ENCODE measurements at places on chromosomes 11 and 22.

GRCh38 chr22:34993548-34993947 lies 72.4 kb upstream of the ISX start:
- no peak for DNase-seq

DNA sequence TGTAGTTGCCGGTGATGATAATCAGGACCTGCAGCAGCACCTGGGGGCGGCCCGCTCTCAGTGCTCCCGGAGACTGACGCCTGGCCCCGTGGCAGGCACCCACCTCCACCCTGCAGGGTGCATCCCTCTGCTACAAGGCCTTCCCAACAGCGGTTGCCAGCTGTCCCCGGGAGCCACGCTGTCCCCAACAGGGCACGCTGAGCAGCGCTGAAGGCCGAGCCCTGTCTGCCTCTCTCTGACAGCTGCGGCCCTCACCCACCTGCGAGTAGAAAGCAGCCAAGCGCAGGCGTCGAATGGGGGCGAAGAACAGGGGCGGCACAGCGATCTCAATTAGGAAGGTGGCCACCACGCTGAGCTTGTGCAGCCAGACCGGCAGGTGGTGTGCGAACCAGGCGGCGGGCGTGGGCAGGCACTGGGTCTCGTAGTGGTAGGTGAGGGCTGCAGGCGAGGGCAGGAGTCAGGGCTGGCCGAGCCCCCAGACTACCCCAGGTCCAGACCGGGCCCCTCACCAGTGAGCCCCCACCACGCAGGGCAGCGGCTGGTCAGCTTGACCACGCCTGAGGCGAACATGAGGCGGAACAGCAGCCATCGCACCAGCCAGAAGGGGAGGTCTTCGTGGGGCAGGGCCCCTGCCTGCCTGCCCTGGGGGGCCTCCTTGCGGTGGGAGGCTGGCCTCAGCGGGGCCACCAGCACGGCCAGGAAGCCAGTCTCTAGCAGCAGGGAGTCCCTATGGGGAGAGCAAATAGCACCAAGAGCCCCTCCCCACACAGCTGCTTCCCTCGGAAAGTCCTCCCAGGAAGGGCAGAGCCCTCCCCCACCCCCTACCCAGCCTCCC lies 1.5 kb downstream of the LMF2 start:
- DNase-seq: no peak

DNA sequence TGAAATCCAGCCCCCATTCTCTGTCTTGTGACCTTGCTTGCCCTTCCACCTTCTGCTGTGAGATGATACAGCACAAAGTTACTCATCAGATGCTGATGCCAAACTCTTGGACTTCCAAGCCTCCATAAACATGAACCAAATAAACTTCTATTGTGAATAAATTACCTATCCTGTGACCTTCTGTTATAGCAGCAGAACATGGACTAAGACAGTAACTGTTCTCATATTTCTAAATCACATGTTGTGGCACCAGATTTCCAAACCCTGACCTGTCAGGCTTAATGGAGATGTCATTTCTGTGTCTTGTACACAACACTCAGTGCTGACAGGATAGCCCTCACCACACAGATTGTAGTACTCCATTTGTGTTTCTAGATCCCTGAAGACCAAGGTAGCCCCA lies 6.0 kb downstream of the SLC22A25 start:
- DNase-seq: no peak

- no peak for DNase-seq
Observed at GRCh38 chr11:128711136-128711535, 17.3 kb downstream of the FLI1 start.

DNA sequence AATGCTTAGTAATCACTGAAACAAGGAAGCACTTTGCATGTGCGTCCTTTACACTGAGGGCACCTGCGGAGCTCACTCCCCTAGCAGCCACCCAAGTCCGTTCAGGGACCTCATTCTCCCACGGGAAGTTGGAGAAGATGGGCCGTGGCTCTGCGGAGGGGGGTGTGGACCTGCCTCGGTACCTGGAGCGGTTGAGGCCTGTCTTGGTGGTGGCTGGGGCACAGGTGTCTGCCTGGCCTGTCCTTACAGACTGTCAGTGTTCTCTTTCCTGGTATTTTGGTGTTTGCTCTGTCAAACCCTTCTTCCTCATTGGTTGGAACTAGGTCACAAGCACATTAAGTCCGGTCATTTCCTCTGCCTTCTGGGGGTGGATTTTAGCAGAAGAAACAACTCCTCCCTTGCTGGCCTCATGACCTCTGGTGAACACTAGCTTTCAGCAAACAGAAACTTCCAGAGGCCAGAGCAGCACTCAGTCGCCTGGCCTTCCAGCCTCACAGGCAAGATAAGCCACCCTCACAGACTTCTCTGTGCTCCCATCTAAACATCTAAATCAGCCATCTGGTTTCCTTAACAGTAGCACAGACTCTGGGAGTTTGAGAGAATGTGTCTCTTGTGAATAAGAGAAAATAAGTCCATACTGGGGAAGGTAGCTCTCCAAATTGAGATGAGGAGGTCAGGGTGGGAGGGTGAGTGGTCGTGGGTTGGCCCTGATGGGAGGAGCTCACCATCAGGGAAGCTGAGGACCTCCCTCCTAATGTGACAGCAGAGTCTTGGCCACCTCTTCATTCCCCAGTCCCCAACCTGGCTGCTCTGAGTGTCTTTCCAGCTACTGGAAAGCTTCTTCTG lies 8.6 kb downstream of the SNAP29 start:
- no peak for DNase-seq

GRCh38 chr11:122141725-122142124 lies 25.7 kb upstream of the BLID start:
- no peak for DNase-seq

- DNase-seq: peak; percentile 55
Observed at GRCh38 chr22:38843201-38843656, 599 bp downstream of the NPTXR start.

DNA sequence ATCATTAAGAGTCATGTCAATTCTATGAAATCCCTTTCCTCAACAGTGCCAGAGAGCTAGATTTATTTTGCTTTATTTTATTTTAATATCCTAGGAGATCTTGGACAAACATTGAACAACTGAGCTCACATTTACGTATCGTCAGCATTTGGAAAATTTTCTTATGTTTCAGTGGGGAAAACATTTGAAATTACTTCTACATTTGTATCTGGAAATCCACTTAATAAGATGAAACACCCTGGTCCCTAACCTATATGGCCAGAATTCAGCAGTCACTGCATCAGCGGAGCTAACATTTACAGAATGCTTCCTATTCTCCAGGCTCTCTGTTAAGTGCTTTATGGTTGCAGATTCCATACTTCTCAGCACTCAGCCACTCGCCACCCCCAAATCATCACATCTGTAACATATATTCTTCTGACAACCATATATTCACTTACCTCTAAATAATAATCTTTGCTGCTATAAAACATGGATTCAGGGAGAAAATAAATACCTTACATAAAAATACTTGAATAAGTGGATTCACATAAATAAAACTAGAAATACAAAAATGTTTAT lies 773.9 kb downstream of the JRKL start:
- no peak for DNase-seq

DNA sequence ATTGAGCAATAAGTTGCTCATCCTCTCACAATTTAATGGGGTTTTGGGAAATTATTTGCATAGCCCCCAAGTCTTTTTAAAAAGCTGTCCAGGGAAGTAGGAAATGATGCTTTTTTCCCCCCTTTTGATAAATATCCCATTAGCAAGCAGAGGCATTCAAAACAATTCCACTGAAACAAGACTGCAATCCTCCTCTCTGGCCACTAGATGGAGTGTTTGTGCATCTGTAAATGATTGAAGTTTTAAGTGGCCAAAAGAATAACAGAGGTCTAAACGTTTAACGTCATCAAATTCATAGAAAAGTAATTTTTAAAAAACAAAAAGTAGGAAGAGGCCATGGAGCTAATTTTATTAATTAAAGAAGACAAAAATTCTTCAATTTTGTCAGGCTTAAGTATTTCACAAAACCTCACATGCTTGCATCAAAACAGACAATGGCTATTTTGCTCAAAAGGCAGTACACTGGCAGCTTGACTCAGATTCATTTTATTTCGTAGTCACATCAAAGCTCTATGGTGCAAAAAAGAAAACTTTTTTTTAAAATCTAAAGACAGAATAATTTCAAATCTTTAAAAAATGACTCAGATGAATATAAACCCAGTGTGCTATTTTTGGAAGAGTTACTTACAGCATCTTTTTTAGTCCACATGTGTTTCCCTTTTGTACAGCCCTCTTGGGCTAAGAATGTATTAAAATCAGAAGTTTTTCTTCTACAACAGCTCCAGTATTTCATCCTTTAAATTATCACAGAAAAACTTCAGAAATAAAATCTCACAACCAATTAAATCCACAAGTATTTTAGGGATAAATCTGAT lies 17.8 kb downstream of the CHORDC1 start:
- DNase-seq: peak; percentile 15

- no peak for DNase-seq
Observed at GRCh38 chr22:21661991-21662390, 3.8 kb upstream of the PPIL2 start.

- no peak for DNase-seq
Observed at GRCh38 chr11:69489031-69489745, 7.7 kb downstream of the LINC01488 start.

DNA sequence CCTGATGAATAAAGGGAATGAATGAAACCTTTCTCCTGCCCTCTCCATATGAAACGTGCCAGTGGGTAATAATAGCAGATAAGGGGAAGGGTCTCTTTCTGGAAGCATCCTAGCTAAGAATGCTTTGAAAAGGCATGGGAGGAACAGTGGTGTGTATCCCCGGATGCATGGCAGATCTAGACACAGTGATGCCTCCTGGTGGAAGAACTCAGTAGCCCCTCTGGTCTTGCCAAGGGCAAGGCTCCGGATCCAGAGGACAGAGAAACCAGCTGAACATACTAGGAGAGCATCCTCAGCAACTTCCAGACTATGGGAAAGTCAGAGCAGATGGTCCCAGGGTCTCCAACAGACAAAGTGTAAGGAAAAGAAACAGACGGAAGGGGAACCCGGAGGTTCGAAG lies 6.4 kb downstream of the BAIAP2L2 start:
- DNase-seq: no peak

- DNase-seq: no peak
Observed at GRCh38 chr11:76062733-76063132, 143.6 kb downstream of the WNT11 start.

DNA sequence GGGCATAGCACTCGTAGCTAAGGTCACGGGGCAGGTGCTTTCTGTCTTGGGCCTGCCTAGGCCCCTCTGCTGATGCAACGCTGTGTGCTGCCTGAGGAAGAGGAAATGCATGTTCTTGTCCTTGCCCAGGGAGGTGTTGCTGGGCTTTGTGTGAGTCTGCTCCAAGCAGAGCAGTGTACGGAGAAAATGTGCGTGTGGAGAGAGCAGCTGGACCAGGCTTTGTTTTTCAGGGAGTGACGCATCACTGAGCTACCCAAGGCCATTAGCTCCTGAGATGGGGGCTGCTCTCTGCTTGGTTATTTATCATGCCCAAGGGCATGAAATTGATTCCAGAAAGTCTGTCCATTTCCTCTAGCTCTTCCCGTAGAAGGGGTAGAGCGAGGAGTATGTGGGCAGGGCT lies 82.9 kb upstream of the THY1 start:
- DNase-seq: no peak

- no peak for DNase-seq
Observed at GRCh38 chr11:2451916-2452315, 7.1 kb downstream of the KCNQ1 start.

- DNase-seq: no peak
Observed at GRCh38 chr11:35785287-35786167, 123.0 kb downstream of the TRIM44 start.

GRCh38 chr11:115652496-115652895 lies 148.3 kb upstream of the CADM1 start:
- no peak for DNase-seq

GRCh38 chr22:24813861-24814770 lies 8.1 kb downstream of the SGSM1 start:
- no peak for DNase-seq

DNA sequence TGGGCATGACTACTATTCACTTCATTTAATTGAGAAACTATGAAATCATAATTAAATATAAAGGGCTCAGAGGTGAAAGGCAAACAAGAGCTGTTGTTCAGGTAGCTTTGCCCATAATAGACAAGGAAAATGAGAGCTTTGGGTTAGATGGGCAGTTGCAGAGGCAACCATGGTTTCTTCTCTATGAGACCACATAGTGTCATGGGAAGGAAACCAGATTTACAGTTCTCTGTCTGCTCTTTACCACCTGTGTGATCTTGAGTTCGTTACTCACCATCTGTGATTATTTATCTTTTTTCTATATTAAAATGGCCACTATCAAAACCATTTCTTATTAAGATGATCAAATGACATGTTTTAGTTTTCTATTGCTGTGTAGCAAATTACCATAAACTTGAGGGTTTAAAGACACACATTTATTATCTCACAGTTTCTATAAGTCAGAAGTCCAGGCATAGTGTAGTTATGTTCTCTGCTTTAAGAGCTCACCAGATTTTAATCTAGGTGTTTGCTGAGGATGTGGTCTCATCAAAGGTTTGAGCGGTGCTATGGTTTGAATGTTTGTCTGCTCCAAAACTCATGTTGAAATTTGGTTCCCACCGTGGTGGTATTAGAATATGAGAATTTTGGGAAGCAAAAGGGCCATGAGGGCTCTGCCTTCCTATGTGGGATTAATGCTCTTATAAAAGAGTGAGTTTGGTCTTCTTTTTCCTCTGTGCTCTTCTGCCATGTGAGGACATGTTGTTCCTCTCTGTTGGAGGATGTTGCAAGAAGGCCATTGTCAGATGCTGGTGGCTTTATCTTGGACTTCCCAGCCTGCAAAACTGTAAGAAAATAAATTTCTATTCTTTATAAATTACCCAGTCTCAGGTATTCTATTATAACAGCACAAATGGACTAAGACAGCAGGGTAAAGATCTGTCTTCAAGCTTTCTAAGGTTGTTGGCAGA lies 38.2 kb downstream of the OR2AG2 start:
- no peak for DNase-seq

- no peak for DNase-seq
Observed at GRCh38 chr11:84691830-84692229, 935.3 kb downstream of the DLG2 start.

GRCh38 chr11:87368858-87369480 lies 331.2 kb downstream of the TMEM135 start:
- no peak for DNase-seq

DNA sequence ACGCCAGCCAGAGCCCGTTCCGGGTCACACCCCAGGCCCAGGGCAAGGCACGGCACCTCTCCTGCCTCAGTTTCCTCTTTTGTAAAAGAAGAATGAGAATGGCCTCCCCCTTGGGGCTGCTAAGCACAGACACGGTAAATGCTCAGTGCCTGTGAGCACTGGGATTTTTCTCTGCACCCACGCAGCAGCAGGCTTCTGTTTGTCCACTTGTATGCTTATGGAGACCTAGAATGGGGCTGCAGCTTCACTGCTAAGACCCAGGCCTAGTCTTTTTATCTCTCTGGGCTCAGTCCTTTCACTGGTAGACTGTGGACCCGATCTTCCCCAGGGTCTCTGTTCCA lies 1327.9 kb downstream of the TBC1D22A start:
- no peak for DNase-seq

DNA sequence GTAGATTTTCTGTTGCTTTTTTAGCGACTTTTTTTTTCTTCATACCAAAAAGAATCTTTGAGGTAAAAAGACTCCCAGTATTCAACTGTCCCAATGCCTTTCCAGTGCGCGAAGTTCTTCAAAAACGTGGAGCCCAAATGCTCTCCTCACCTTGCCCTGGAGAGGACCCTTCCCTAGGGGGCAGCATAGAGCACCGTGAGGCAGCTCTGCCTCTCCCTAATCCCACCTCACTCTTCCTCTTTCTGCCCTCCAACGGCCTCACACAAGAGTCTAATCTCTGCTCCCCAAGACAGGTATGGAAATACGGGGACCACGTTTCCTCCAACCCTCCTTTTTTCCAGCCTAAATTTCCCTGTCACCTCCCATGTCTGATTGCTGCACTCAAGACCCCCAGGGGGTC lies 117.5 kb upstream of the ALX4 start:
- no peak for DNase-seq

- DNase-seq: no peak
Observed at GRCh38 chr22:47259990-47260389, 497.5 kb downstream of the TBC1D22A start.
